ENCODE measurements at places on chromosomes 7 and 10.

GRCh38 chr7:135537453-135537852 is 20.3 kb upstream of the NUP205 start:
- DNase-seq, result no peak

- no peak for DNase-seq
Observed at GRCh38 chr7:130207033-130207432, 627 bp upstream of the SSMEM1 start.

GRCh38 chr7:20089431-20089830 is 127.8 kb downstream of the MACC1 start:
- DNase-seq, result no peak

GRCh38 chr7:141593134-141593533 is 41.9 kb downstream of the AGK start:
- no peak for DNase-seq

DNA sequence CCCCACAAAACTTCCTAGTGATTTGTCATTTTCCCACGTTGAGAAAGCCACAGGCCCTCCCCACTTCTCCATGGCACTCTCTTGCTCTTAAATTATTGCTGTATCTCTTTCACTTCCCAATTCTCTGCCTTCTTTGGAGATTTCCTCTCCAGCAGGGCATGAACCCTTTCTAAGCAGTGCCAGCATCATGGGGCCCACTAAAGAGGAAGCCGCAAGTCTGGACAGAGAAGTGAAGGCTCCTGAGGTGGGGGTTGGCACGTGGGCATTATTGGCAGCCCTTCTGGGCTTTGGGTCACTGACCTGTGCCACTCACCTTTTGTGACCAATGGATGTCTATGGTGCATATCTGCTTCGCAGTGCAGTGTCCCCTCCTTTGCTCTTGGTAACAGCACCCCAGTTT is 97.7 kb upstream of the TCF7L2 start:
- no peak for DNase-seq

- DNase-seq, result no peak
Observed at GRCh38 chr7:23662124-23662983, 17.6 kb upstream of the FAM221A start.

- no peak for DNase-seq
Observed at GRCh38 chr7:70694434-70694970, 437.4 kb upstream of the GALNT17 start.

GRCh38 chr7:26183545-26184280 is 16.8 kb downstream of the HNRNPA2B1 start:
- DNase-seq, result no peak

DNA sequence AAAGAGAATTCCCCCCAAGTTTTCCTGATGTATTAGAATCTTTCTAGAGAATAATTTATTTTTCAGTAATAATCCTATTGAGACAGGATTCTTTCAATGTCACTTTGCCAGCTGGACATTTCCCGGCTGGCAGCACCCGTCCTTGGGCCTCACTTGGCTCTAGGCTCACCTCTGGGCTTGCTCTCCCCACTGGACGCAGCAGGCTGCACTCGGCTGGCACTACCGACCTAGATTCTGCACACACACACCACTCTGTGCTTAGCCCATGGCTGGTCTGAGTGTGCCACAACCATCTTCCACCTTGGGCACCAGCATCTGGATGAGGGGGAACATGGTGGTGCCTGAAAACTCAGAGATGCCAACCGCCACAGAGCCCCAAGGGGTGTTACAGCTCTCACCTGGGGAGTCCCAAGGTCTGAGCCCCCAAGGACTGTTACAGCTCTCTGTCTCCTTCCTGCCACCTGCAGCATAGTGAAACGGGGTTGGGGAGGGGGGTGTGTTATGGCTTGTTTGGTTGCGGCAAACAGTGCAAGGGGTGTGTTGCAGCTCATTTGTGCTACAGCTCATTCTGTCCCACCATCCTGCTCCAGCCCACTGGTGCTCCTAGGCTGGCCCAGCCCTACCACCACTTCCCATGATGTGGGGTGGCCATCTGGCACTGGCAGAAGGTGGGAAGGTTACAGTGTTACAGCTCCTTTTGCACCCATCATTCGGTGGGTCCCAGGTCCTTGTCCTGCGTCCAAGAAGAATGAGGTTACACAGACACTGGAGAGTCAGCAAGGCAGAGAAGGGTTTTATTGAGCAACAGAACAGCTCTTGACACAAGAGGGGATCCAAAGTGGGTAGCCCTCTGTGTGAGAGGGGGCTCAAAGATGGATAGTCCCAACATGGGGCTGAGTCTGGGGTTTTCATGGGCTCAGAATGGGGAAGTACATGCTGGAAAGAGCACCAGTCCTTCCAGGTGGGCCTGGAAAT is 2.1 kb downstream of the GALNTL5 start:
- no peak for DNase-seq

- no peak for DNase-seq
Observed at GRCh38 chr7:8215648-8216333, 46.2 kb downstream of the ICA1 start.

GRCh38 chr7:90516257-90516656 is 46.8 kb downstream of the PTTG1IP2 start:
- no peak for DNase-seq

DNA sequence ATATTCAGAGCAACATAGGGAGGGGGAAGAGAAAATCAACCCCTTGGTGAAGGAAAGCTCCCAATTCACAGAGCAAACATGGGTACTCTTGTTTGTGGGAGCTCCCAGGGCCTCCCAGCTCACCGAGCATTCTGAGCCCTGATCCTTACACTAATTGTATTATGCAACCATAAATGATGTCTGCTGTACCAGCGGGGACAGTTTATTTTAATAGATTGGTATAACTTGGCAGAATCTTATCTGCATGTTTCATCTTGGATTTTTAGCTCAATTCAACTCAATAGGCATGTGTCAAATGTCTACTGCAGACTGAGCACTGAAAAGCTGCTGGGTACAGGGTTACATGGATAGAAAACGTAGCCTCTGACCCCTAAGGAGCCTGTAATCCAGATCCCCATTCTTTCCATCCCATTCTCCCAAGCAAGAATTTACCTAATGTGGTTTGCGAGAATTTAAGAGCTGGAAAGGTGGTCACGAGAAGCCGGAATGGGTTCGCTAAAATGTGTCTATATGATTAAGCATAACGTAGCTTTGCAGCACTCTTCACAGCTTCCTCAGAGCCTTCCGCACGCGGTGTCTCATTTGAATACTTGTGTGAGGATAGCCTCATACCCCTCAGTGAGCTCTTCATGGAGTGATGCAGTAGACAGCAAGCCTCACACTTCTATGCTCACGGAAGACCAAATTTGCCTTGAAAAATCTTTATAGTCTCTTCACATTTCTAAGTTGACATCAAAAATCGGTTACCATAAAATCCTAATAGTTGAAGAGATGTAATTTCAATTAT is 18.3 kb downstream of the EGFR start:
- DNase-seq, result no peak

- no peak for DNase-seq
Observed at GRCh38 chr10:62422068-62422590, 48.0 kb downstream of the ZNF365 start.

GRCh38 chr10:20870834-20871233 is 26.3 kb downstream of the NEBL start:
- no peak for DNase-seq

DNA sequence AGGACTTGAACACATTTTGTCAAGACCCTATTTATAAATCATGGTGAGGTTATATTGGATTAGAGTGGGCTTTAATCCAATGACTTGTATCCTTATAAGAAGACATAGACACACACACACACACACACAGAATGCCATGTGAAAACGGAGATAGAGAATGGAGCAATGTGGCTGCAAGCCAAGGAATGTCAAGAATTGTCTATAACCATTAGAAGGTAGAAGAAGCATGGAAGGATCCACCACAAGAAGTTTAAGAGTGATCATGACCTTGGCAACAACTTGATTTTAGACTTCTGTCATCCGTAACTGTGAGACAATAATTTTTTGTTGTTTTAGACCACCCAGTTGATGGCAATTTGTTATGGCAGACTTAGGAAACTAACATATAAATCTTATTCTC is 514.2 kb downstream of the TFEC start:
- no peak for DNase-seq

GRCh38 chr10:27695706-27696105 is 49.9 kb downstream of the MKX start:
- no peak for DNase-seq

Measured in NK-92 treated with Interleukin-12 subunit alpha and Interleukin-12 subunit beta, amount 100 ng/mL, for 24 hours (cell line).